ENCODE measurements at places on chromosomes 16 and 17. TPM values are rescaled to one million over a fixed set of nuclear protein-coding genes. Genes with fewer than 3 reads are reported as not detected.
A peak's percentile ranks its signal among the peaks of the same experiment; 100 is the strongest.

SLC38A10 gene
- total RNA-seq: 36.0 TPM

NUP93 gene
- 33.4 TPM for total RNA-seq

SGSH gene
- 21.4 TPM for total RNA-seq

RNPS1 gene
- 106 TPM for total RNA-seq

CTF1 gene
- 17.7 TPM for total RNA-seq

CCL17 gene
- not detected for total RNA-seq

DNA sequence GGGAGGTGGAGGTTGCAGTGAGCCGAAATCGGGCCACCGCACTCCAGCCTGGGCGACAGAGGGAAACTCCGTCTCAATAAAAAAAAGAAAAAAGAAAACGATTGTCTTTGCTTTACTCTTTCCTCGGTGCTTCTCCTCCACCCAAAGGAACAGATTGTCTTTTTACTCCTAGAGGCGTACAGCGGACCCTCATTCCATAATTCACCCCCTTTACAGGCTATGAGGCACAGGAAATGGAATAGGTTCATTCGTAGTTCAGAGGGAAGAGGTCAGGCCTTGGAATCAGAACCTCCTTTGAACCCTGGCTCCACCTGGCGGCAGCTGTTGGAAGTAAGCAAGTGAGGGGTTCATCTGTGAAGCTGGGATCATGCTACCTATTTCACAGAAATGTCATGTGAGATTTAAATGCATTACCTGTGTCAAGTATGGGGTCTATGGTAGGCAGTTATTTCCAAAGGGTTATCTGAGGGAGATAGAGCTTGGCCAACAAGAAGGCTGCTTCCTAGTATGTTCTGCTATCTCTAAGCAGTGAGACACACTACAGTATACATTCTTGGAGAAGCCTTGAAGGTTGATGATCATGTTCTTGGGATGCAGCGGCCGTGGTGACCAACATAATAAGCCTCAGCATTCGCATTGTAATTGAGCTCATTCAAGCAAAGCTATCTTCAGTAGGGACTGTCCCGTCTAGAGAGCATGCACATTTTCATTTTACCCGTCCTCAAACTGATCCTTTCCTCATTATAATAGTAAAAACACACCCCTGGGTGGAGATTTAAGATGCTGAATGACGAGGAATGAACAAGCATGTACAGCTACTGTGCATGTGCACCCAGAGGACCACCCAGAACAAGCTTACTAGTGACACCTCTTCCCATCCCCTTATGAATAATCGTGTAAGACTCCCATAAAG lies 18.7 kb upstream of the ZNF689 start:
- peak; percentile 93 for DNase-seq

DNA sequence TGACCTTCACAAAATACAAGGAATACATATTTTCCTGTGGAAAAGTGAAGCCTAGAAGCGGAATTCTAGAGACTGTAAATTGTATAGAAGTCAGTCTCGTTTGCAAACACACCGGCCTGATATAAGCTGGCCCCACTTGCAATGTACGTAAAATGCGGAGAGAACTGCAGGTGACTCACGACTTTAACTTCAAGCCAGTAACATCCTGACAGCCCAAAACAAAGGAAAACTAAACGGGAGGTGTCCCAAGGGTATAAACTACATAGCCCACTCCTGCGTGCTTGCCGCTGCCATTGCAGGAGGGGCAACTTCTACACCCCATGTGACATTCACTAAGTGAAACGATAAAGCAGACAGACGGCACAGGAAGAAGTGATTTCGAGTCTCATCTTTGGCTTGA lies 101.6 kb downstream of the CYTH1 start:
- no peak for DNase-seq

DNA sequence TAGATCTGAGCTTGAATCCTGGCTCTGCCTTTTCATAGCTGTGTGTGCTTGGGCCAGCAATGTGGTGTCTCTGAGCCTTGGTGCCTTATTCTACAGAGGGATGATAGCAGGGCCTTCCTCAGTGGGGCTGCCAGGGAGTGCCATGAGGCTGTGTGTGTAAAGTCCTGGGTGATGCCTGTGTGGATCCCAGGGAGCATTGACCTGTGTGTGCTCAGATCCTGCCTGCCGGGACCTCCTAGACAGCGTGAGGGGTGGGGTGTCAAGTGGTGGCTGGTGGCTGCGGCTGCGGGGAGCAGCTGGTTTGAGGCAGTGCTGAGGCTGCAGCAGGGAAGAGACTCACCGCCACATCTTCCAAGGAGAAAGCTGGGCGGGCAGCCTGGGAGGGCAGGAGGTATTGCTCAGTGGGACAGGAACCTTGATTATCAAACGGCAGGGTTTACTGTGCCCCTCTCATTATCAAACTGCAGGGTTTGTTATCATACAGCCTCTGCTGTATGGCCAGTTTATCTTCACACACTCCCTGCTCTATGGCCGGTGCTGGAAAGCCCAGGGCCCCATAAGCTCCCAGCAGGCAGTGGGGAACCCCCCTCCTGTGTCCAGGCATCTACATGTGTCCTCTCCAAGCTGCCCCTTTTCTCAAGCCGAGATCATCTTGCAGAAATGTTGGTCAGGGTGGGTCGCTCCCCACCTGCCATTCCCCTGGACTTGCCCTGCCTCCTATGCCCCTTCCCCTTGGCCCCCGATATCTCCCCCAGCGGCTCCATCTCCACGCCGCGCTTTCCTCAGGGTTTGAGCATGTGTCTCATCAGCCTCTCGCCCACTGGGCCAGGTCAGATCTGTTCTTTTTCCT lies 3.1 kb upstream of the ADCY7 start:
- DNase-seq: no peak

- no peak for DNase-seq
Observed at GRCh38 chr17:1177016-1177700, 2.6 kb downstream of the ABR start.

DNA sequence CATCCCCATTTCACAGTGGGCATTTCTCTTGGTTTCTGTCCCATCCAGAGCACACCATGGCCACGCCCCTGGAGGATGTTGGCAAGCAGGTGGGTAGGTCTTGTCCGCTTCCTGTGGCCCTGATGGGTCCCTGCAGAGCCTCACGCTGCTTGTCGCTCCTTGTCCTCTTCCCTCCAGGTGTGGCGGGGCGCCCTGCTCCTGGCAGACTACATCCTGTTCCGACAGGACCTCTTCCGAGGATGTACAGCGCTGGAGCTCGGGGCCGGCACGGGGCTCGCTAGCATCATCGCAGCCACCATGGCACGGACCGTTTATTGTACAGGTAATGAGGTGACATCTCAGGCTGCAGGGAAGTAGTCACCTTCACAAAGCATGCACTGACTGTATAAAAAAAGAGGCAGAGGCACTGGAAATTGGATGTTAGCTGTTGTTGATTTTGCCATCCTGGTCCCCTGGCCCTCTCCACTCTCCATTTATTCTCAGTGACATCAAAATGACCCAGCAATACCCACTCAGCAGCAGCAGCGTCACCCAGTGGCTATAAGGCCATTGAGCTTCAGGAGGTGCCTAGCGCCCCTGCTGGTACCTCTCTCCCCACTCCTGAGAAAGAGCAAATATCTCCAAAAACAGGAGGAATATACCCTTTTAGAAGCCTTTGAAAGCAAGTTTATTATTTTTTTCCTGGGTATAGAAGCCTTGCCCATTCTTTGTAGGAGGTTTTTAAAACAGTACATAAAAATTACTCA lies 13.7 kb downstream of the METTL22 start:
- no peak for DNase-seq

GRCh38 chr16:4052801-4053293 lies 63.4 kb downstream of the ADCY9 start:
- no peak for DNase-seq

DNA sequence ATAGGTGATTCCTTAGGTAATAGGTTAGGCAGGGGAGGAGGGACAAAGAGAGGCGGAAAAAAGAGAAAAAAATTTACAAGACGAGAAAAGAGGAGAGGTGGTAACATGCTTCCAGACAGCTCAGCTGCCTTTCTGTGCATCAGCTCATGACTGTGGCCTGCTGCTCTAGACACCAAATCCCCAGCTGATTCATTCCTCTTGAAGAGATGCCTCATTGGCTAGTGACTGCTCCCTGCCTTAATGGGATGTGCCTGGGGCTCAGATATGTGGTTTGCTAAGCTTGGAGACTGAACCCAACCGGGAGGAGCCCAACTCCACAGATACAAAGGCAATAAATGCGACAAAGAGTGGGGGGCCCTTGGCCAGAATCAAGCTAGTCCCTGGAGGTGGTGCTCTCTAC lies 105.9 kb upstream of the FAM20A start:
- no peak for DNase-seq
